NCI-H748 treated with DMSO at 0.1 percent for 48 hours (cell line): ENCODE measurements at places on chromosomes 3 and 15.

DNA sequence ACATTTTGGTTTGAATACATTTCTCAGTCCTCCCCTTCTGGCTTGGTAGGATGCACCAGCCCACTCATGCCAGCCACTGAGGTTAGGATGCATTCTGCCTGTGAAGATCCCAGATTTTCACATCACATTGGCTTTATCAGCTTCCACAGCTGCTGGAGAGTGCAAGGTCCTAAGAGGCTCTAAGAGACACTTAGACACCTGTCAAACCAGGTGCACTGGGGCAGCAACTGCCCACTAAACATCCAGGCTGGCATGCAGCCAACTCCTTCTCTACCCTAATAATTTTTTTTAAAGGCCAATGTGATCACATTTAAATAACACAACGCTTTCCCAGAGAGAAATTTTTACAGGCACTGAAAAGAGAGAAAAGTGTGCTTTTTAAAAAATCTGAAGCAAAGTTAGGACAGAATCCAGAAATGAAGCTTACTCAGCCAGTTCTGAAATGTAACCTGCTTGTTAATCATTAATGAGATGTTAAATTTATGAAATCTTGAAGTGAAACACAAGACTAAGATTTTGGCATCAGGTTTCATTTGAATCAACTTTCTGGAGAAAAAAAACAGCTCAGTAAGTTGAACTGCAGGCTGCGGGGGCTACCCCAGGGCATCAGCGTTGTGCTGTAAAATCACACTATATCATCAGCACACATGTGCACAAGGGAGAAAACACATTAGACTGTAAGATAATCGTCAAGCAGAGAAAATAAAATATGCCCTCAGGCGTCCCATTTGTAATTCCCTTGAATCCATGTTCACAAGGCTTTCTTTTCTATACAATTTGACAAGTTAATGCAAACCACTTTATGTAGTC is 312.9 kb downstream of the ZBBX start:
- DNase-seq = peak; percentile 87

DNA sequence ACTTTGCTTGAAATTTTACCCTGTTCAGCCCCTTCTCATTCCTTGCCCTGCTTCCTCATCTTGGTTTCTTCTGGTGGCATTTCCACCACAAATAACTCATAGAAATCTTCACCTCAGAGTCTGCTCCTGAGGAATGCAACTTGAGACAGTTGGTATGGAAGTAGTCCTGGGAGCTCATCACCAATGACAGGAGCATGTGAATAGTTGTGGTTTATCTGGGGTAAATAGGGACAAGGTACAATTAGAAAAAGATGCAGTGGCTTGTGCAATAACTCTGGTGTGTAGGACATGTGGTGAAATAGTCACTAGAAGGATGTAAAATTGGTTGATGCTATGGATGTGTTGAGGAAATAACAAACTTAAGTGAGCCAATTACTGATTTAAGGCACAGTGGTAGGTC is 72.7 kb upstream of the CHRNA7 start:
- DNase-seq = no peak

DNA sequence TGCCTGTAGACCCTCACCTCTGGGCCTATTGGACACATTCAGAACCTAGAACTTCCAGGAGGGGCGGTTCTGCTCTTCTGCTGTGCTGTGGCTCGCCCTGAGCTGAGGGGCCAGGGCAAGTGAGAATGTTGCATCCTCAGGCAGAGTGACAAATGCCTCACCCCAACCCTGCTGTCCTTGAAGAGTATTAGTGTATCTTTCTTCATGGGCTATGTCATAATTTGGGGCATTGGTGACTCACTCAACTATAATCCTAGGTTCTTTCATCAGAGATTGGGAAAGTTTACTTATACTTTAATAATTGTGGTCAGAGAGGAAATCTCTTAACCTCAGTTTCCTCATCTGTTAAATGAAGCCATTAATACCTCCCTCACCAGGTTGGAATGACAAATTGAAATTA is 143.8 kb downstream of the SV2B start:
- no peak for DNase-seq

DNA sequence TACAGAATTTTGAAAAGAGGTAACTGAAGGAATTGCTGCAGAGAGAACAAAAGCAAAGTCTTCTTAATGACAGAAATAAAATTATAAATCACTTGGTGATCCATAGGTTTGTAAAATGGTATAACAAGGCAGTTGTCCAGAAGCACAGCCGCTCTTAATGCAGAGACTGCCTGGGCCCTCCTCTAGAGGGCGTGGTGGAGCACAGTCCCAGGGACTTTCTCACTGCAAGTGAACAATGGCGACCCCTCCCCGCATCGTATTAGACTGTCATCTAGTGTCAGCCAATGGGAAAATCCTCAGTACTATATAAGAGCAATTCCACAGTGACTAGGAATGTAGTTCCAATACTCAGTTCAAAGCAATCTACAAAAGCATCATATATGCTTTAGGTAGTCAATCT is 26.4 kb upstream of the ZBED2 start:
- DNase-seq = no peak

DNA sequence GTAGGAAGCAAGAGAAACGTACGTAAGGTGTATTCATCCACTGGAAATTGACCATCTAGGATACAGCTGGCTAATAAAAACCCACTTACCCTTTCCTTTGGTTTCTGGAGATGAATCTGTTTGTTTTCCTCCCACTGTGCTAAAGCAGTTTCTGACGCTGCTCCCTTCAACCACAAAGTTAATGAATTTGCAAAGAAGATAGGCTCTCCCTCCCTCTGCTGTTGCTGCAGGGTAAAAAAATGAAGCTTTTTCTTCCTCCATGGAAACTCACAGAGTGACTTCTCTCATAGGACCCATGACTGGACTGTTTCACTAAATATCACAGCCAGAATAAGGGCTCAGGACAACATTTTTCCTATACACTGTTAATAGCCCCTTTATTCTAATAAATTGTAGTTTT is 172.1 kb upstream of the LRRN1 start:
- DNase-seq = no peak

DNA sequence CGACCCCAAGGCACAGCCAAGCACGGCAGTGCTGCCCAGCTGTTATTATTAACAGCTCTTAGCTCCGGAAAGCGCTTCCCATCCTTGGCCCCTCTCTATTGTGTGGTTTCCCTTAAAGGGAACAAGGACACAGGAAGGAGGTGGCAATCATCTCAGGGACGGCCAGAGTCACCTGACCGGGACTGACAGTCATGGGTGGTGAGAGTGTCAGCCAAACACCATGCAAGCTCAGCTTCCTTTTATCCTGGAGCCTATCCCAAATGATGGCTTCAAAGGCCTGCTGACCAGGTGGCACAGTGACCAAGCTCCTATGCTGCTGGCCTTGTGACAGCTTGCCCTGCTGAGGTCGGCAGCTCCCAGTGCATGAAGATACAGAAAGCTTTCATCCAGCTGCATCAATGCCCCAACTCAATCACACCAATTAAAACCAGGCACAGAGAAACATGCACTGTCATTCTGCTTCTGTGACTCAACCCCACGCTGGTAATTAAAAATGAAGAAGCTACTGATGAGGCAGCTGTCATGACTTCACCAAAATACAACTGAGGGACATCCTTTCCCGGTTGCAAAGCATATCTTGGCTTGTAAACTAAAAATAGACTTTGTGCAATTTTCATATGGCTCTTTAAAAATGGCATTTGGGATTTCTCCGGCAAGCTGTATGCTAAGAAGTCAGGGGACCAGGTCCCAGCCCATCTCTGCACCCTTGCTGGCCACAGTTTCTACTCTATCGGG is 34.0 kb downstream of the PCSK6 start:
- DNase-seq = no peak

DNA sequence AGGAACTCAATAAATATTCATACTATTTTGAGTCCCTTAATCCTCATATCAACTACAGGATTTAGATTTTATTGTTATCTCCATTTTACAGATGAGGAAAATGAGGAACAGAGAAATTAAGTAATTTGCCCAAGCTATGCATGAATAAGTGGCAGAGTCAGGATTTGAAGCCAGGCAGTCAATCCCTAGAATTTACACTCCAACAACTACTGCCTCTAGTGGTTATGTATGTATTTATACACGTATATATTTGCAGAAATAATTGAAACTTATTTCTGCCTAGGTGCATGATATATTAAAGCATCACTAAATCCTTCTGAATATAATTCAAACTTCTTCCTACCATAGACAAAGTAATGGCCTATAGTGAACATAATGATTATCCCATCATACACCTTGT is 137.4 kb downstream of the SERPINI1 start:
- no peak for DNase-seq
